ENCODE measurements at places on chromosomes 6 and 20.

DNA sequence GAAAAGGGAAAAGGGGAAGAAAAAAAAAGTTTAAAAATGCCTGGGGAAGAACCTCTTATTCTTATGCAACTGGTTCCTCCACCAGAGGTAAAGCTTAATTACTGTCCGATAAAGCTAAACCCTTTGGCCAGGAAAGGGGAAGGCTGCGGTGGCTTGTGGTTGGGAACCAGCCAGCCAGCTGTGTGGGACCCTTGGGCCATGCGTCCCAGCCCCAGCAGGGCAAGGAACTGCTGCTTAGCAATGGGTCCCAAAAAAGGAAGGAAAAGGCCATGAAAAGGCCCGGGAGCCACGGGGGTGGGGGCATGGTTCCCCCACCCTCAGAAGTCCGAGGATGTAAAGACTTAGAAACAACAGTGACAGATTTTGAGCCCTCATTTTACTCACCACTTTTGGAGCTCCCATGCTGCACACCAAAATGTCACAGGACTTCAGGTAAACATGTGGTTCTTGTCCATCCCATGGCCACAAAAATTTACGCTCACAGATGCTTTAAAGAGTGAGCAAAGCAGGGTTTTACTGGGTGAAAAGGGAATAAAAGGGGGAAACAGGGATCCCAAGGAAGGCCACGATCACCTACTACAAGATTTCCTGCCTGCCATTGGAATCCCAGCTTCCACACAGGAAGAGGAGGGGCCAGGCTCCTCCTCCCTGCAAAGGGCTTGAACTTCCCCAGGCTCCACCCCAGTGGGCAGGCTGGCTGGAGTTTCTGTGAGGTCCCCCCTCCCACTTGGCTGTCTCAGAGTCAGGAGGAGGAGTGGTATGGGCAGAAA, 1234.7 kb upstream of the GJE1 start:
- peak; percentile 76 for DNase-seq

- DNase-seq, result peak; percentile 98
These were observed 33.6 kb downstream of the FAM209B start for GRCh38 chr20:56566621-56567020.

- DNase-seq, result no peak
These were observed 2.6 kb downstream of the UBE2V1 start for GRCh38 chr20:50110141-50111047.

- DNase-seq, result no peak
These were observed 47.7 kb downstream of the UBE2V1 start for GRCh38 chr20:50065325-50065615.

DNA sequence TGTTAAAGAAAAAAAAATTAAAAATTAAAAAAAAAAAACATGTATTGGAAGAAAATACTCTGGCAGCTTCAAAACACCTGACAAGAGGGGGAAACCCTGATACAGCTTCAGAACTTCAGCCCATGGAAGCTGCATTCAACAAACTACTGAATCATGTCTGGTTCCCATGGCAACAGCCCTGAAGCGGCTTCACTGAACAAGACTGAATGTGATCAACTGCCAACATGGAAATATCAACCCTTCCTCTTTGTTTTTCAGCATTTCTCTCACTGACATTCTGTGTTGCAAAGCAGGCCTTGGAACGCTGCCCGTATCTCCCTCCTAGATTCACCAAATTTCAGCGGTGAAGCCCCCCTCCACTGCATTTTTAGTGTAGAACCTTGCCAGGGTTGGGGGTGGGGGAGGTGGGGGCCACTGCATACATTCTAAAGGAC, 91.3 kb upstream of the SHLD1 start:
- DNase-seq, result peak; percentile 11

- DNase-seq, result peak; percentile 44
These were observed 86.5 kb upstream of the MYL9 start for GRCh38 chr20:36454698-36455427.

DNA sequence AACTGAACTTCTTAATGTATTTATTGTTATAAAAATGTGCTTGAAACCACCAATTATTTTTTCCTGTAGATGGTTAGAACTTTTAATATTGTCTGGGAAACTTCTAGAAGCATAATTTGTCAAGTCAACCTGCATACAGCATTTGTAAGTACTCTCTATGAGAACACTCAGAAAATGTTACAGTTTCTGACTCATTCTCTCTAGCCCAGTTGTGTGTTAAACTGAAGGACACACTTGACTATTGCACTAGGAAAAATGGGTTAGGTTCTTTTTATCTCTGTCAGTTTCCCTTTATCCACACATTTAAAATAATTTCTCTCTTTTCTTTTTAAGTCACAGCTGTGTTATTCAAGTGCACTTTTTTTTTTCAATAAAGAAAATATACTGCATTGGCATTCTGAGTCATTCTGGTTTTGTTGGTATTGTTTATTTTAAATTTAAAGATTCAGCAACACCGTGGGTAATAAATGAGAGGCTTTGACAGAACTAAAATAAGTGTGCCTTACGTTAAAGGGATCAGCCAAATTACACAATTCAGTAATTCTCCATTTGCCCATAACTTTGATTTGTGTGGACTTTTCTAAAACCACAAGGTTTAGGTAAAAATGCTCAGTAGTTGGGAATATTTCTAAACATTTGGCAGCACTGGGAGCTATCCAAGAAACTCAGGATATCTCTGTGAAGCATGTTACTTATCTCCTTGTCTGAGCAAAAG, 50.7 kb downstream of the OPN5 start:
- no peak for DNase-seq

Measured in HAP-1 (cell line).